Substantia nigra (tissue), 51 donors: ENCODE measurements at places on chromosomes 3 and 15.

- no peak for DNase-seq
Observed at GRCh38 chr3:123909785-123910184, 25.7 kb upstream of the MYLK start.

- no peak for DNase-seq
Observed at GRCh38 chr15:49589030-49589429, 31.6 kb downstream of the FAM227B start.

GRCh38 chr3:182233957-182234356 lies 522.2 kb downstream of the SOX2 start:
- DNase-seq = no peak

DNA sequence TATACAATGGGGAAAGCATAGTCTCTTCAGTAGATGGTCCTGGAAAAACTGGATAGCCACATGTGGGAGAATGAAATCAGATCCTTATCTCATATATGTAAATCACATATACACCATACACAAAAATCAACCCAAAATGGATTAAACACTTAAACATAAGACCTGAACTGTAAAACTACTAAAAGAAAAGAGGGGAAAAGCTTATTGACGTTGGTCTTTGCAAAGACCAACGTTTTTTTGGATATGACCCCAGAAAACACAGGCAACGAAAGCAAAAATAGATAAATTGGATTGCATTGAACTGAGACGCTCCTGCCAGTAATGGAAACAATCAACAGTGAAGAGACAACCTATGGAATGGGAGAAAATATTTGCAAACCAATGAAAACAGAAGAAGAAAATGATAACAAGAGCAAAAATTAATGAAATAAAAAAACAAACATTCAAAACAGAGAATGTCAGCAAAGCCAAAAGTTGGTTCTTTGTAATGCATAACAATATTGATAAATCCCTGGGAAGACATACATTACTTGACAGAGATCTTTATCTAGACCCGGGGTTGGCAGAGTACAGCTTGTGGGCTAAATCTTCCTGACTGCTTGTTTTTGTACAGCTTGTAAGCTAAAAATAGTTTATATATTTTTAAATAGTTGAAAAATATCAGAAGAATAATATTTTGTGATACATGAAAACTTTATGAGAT lies 86.9 kb downstream of the NEO1 start:
- no peak for DNase-seq

DNA sequence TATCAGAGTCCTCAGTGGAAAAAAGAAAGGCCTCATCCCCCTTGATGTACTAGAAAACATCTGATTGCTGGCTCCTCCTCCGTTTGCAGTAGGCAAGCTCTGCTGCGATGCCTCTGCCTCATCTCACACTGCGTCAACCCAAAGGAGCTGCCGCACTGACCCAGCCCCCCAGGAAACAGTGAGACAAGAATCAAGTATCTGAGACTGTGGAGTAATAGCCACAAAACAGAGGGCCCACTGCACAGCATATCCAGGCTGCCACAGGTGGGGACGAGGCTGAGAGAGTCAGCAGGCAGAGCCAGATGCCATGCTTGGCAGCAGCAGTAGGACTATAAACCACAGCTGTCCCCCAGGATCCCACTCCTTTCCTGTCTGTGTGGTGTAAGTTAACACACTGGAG lies 165.9 kb downstream of the STAC start:
- no peak for DNase-seq

DNA sequence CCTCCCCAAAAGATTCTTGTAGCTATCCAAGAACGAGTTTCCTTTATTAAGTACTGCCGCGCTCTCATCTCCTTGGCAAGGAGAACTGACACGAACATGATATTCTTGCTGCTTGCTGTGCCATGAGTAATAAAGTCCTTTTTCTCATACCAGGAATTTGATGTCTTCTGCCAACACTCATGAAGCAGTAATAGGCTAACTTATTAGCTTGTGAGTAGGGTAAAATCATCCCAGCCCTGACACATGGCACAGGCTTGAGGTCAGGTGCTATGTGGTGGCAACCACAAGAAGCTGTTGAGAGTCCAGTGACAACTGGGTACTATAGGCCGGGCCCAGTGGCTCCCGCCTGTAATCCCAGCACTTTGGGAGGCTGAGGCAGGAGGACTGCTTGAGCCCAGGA lies 22.7 kb upstream of the UBXN7 start:
- no peak for DNase-seq

DNA sequence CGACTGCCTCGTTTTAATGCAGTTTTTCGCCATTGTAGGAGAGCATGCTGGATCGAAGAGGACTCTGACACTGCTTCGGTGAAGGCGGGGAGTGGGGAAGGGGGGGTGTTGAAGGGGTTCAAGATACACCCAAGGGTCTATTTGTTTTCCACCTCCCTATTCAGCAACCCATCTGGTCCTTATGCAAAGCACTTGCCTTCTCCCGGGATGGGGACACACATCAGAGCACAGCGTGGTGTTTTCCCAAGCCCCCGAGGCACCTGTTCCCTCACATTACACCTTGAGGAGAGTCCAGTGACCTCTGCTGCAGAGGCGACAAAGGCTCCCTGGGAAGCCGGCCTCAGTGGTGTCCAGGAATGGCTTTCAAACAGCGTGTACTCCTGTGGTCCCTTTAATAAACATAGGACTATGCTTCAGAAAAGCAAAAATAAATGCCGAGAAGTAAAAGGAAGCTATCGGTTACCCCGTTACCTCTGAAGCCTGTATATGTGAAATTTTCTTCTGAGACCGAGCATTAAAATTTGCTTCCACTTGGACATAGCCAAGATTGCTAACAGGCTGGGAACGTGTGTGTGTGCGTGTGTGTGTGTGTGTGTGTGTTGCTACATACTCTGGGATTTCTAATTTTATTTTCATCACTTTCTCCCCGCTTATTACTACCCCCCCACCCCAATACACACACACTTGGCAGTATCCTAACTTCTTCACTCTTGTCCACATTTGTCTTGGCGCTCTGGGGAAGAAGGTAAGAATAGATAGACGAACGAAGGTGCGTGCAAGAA lies 53.2 kb downstream of the CCDC54 start:
- DNase-seq = no peak
